Upper lobe of left lung (tissue), 6 donors: ENCODE measurements at places on chromosomes 4 and X. TPM values are rescaled to one million over a fixed set of nuclear protein-coding genes. Genes with fewer than 3 reads are reported as not detected.

Gene RRH
- not detected for total RNA-seq

Gene NEUROG2
- not detected for total RNA-seq

GRCh38 chr4:117481742-117482141, 396.4 kb upstream of the TRAM1L1 start:
- no peak for DNase-seq

Gene ARSJ
- total RNA-seq, result 5.4 TPM

Gene NDST3
- 0.13 TPM for total RNA-seq

- no peak for DNase-seq
These were observed 16.1 kb upstream of the PDGFRA start for GRCh38 chr4:54213001-54213400.

Gene VCX2
- total RNA-seq, result not detected

GRCh38 chr4:40185830-40186664, 10.8 kb upstream of the RHOH start:
- DNase-seq, result no peak

DNA sequence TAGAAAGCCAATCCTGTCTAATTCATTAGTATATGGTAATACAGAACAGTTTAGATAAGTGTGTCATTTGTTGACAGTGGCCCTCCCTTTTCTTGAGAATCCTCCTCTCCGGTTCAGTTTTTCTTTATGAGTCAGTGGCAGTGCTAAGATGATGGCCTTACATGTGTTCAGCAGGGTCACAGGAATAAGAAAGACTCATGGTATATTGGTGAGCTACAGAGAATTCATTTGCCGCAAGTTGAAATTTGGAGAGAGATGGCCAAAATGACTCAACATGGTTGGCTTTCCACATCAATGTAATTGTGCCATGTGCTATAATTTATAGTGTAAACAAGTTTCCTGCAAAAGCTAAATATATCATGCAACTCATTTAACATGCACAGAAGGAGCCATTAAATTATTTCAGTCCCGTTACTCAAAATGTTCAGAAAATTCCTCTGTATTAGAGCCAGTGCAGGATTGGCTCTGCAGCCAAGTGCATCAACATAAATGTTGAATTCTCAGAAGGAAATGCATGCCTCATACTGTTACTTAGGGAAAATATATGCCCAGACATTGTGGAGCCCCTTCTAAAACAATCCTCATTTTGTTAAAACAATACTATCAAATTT, 374.3 kb downstream of the AFF2 start:
- no peak for DNase-seq

Gene ADAM29
- total RNA-seq, result not detected

- DNase-seq, result no peak
These were observed 259.8 kb downstream of the NR3C2 start for GRCh38 chr4:148182230-148182911.

Gene DMD
- total RNA-seq, result 31.2 TPM

- DNase-seq, result no peak
These were observed 563.7 kb upstream of the PRKX start for GRCh38 chrX:4277122-4277521.

GRCh38 chrX:10571260-10571659, 49.1 kb downstream of the MID1 start:
- no peak for DNase-seq

GRCh38 chr4:74117024-74117534, 18.1 kb upstream of the CXCL2 start:
- DNase-seq, result peak; percentile 84

DNA sequence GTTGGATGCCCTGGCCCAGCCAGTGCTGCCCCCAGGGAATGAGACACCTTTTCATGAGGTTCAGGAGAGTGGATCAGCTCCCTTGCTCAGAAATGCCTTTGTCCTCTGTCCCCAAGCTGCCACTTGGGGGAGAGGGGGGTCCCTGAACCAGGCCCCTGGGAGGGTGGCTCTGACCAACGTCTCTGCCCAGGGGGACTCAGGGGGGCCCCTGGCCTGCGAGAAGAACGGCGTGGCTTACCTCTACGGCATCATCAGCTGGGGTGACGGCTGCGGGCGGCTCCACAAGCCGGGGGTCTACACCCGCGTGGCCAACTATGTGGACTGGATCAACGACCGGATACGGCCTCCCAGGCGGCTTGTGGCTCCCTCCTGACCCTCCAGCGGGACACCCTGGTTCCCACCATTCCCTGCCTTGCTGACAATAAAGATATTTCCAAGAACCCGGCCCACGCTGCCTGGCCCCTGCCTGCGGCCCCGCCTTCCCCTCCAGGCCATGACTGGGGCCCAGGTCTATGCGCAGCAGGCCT, 7.3 kb downstream of the HGFAC start:
- DNase-seq, result no peak

Gene BST1
- total RNA-seq, result 13.3 TPM

DNA sequence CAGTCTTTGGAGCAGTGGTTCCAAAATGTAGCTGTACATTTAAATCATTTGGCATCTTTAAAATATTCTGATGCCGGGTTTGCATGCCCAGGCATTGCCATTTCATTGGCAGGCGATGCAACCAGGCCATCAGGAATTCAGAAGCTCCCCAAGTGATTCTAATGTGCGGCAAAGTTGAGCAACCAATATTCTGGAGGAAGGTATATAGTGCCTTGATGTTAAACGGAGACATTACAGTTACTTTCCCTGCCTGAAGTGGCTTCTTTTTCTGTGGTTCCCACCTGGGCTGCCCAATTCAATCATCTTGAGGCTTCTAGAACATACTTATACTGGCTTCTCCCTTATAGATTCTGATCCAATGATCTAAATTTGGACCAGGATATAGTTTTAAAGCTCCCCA, 68.7 kb upstream of the PGM2 start:
- no peak for DNase-seq

Gene RAB39B
- total RNA-seq, result 0.43 TPM

DNA sequence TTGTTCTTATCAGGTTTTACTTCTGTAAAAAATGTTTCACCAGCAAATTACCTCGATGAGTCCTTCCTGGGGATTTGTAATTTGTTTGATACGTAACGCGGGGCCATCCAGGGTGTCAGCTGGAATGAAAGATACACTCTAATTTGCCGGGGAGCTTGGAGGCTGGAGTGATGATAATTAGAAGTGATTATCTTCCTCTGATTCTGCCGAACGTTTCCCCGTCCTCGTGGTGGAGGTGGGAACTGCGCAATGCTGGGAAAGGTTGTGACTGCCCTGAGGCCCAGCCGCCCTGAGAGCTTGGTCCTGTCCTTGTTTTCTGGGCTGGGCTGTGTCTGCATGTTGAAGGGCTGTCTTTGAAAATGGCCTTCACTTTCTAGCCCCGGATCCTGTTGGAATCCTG, 48.0 kb downstream of the SORCS2 start:
- DNase-seq, result no peak

- DNase-seq, result no peak
These were observed 176.2 kb upstream of the TACR3 start for GRCh38 chr4:103895876-103896465.

DNA sequence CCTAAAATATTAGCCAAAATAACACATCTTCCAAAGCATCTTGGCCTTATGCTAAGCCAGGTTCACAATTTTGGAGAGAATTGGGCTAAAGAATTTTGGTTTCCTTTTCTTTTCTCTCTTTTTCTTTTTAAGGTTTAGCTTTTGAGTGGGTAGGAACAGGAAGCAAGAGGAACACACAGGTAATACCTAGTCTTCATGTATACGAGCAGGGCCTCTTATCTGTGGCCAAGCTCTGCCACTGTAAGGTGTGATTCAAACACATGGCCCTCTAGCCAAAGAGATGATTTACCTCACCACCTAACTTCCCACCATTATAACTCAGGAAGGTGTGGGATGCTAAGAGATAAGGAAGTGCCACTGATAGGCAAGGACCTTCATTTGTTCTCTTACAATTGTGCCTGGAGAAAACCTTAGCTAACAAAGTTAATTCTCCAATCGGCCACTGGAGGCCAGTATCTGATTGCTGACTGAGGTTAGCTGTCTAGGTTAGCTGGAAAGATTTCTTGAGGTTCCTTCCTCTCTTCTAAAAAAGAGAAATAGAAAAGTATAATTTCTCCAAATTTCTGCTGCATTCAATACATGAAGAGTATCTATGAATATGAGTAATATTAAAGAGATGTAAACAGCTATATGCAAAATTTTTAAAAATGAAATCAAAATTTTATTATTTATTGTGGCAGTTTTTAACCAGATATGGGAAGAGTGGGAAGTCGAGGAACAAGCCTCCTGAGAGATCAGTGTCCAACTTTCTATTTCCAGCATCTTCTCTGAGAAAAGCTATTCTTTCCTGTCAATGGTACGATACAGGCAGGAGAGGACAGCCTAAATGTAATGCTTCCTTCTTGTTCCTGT, 30.1 kb upstream of the BBS7 start:
- peak; percentile 27 for DNase-seq

GRCh38 chr4:158186815-158187214, 14.0 kb upstream of the GASK1B start:
- DNase-seq, result no peak

- DNase-seq, result no peak
These were observed 41.3 kb upstream of the CCKAR start for GRCh38 chr4:26531491-26532116.

DNA sequence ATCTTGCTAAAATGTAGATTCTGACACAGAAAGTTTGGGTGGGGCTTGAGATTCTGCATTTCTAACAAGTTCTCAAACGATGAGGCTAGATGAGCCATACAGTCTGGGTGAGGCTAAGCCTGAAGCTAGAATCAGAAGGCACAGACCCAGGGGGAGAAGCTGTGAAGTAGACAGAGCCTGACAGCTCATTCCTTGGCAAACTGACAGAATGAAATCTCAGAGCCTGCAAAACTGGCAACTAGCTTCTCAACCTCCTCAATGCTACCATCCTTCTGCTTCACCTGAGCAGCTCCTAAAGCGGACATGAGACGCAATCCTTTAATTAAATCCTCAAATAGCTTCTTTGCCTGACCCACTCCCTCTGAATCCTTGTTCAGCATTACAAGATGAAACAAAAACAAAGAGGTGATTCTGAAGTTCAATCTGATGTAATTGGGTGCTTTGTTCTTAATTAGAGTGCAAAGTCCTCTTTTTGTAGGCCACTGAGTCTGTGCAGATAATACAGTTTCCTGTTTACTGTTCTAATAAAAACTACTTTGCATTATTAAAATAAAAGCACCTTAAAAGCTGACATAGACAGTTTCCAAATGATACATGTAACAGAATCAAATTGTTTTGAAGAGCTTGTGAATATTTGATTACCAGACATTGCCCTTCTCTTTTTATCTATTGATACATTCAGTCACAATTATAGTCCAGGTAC, 71.0 kb upstream of the BMP2K start:
- no peak for DNase-seq

Gene SCML1
- 6.8 TPM for total RNA-seq

GRCh38 chr4:48372272-48372671, 30.9 kb downstream of the SLAIN2 start:
- DNase-seq, result no peak

GRCh38 chr4:170414360-170414759, 324.6 kb upstream of the AADAT start:
- DNase-seq, result no peak

GRCh38 chr4:3384391-3384770, 57.4 kb upstream of the HGFAC start:
- no peak for DNase-seq

Gene TRIM60
- total RNA-seq, result not detected

GRCh38 chrX:54171527-54172250, 11.4 kb downstream of the FAM120C start:
- no peak for DNase-seq

Gene UGT8
- 2.0 TPM for total RNA-seq

GRCh38 chr4:40395908-40396793, 61.0 kb downstream of the CHRNA9 start:
- DNase-seq, result peak; percentile 91

DNA sequence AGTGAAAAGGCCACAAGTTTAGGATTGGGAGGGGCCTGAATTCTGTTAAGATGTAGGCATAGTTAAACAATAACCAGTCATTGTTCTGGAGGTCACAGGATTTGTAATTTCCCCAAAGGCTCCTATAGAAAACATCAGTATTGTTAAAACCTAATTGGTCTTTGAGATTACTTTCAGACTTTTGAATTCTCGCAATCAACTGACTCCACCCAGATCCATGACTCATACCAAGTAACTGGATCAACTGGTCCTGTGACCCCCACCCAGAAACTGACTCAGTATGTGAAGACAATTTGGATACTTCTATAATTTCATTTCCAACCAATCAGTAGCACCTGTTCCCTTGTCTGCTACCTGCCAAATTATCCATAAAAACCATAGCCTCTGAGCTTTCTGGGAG, 28.4 kb downstream of the MAGEB16 start:
- no peak for DNase-seq

Gene LRP2BP
- total RNA-seq, result 0.55 TPM

- no peak for DNase-seq
These were observed 33.5 kb downstream of the SGMS2 start for GRCh38 chr4:107858158-107858742.

DNA sequence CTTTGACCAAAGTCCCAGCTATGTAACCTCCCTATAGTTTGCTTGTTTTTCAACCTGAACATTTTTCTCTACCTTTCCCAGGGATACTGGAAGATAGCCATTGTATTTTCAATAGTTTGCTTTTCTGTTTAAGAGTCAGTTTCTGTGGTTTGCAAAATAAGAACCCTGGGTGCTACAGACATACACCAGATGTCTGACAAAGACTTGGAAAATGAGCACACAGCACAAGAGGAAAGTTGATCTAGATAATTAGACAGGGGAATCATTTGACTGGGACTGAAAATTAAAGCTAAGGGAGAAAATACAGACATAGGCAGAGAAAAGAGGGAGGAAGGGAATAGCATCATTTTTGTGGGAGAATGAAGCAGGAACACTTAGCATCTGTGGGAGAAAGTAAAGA, 218.3 kb upstream of the CNKSR2 start:
- no peak for DNase-seq

- DNase-seq, result no peak
These were observed 39.4 kb downstream of the PDE5A start for GRCh38 chr4:119589165-119589564.

DNA sequence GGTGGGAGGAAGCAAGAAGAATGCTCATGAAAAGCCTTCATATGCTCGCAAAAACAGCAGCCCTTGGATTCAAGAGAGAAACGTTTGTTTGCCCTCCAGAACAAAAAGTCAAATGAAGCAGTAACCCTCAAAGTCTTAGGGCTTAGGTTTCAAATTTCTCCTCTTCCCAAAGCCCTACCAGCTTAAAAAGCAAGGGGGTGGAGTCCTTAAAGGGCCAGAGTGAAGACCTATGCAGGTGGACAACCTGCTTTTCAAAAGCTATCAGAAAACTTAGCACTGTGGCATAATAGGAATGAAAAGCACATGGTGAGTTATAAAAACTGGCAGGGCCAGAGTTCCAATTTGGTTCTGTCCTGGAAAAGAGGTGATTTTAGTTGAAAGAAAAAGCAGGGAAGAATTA, 253.3 kb downstream of the NAP1L3 start:
- no peak for DNase-seq

- no peak for DNase-seq
These were observed 315.9 kb downstream of the MAPK10 start for GRCh38 chr4:86043755-86044592.

Gene ADH1B
- total RNA-seq, result 126 TPM

Gene S100P
- 4.1 TPM for total RNA-seq

Gene ATOH1
- total RNA-seq, result not detected

GRCh38 chr4:110778521-110778920, 155.6 kb upstream of the PITX2 start:
- no peak for DNase-seq

GRCh38 chrX:46209768-46210167, 335.5 kb downstream of the ZNF674 start:
- DNase-seq, result no peak
